Heart right ventricle (tissue), 16 donors: ENCODE measurements at places on chromosomes 12 and 14. TPM values are rescaled to one million over a fixed set of nuclear protein-coding genes. Genes with fewer than 3 reads are reported as not detected.

DNA sequence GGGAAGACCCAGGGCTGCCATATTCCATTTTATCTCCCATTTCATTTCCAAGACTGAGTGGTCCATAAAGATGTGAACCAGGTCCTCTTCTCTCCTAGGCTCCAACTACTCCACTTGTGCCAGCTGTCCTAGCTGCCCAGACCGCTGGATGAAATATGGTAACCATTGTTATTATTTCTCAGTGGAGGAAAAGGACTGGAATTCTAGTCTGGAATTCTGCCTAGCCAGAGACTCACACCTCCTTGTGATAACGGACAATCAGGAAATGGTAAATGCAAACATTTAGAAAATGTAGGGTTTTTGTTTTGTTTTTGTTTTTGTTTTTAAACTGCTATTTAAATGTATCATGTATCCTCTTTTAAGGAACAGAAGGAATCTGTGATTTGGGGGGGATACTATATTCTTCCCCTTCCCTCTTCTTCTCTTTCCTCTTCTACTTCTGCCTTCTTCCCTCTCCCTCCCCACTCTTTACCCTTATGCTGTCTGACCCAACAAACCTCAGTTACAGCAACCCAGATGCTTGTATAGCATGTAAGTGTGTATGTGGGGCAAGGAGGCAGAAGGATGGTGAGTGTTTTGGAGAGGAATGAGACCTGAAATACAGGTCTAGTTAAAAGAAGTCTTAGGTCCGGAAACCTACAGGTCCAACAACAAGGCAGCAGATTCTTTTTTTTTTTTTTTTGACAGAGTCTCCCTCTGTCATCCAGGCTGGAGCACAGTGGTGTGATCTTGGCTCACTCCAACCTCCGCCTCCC lies 5.9 kb downstream of the KLRG1 start:
- no peak for DNase-seq

GRCh38 chr14:78383060-78383459 lies 212.9 kb downstream of the NRXN3 start:
- no peak for DNase-seq

GRCh38 chr12:44307506-44308168 lies 471.8 kb downstream of the TMEM117 start:
- DNase-seq: no peak

DNA sequence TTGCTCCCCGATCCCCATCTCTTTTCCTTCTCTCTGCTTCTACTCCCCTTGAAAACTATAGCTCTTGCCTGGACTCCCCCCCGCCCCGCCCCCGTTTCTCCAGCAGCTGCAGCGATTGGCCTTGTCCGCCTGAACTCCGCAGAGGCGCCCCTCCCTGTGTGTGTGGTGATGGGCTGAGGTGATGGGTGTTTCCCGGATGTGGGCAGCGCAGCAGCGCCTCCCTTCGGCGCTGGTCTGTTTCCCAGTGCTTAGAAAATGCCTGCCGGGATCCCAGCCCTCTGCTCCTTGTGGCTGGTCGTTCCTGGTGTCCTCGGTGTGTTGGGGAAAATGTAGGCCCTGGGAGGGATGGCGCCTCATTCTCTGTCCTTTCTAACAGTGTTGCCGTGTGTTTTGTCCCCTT lies 43.3 kb downstream of the GALNT8 start:
- DNase-seq: no peak

- no peak for DNase-seq
These were observed 100.3 kb upstream of the SOX5 start for GRCh38 chr12:24049728-24050127.

DNA sequence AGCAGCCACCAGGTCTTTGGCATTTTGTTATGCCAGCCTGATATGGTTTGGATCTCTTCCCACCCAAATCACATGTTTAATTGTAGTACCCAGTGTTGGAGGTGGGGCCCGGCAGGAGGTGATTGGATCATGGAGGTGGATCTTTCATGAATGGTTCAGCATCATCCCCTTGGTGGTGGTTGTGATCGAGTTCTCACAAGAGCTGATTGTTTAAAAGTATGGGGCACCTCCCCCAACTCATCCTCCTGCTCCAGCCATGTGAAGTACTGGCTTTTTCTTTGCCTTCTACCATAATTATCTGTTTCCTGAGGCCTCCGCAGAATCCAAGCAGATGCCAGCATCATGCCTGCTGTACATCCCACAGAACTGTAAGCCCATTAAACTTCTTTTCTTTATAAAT lies 12.8 kb upstream of the PRKD1 start:
- no peak for DNase-seq

- DNase-seq: no peak
These were observed 96.9 kb downstream of the HELB start for GRCh38 chr12:66398931-66399910.

GRCh38 chr12:72679147-72679757 lies 407.1 kb downstream of the TRHDE start:
- DNase-seq: no peak

DNA sequence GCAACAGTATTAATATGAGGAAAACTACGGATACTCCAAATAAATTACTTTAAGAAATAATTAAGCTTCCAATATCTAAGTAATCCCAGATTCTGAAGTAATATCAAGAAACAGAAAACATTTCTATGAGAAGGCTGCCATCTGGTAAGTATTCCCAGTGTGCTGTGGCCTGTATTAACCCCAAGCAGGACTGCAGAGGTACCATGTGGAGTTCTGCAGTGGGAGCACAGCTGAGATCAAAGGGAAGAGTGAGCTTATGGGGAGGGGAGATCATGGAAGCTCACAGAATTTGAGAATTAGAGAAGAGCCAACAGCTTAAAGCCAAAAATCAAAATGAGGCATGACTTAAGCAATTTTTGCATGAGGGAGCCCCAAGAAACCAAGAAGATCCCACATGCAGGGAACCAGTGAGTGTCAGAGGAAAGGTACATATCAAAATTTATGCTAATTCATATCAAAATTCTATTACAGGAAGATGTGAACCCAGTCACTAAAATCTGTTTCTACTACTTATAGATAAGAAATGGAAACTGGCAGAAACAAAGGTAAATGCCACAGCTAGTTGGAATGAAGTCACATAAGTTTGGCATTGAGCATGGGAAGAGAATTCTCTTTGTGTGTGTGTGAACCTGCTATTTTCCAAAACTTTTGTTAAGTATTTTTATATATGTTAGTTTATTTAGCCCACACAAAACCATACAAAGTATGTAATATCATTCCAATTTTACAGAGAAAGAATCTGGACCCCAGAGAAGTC lies 62.6 kb upstream of the KITLG start:
- DNase-seq: no peak

- DNase-seq: no peak
These were observed 3.0 kb downstream of the SMIM10L1 start for GRCh38 chr12:11174022-11174421.

DNA sequence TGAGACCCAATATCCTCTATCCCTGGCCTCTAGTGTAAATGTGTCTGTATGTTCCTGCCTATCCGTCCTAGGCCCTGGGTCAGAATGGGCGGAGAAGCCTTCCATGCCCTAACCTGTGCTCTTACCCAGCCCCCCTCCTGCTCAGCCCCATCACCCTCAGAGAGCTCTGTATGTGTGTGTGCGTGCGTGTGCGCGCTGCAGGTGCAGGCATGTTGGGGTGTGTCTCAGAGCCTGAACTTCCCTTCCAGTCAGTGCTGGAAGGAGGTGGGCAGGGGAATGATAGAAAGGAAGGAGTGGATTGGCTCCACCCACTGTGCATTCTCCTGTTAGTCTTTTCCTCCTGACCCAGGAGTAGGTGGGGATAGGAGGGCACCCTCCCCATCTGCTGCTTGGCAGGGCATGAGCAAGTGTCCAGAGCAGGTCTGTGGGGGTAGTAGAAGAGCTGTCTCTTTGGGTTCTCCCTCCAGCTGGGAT lies 7.2 kb downstream of the NAB2 start:
- DNase-seq: no peak

- no peak for DNase-seq
These were observed 1.7 kb downstream of the EMP1 start for GRCh38 chr12:13198241-13198640.

Gene CCDC91
- 61.3 TPM for total RNA-seq

Gene LAG3
- total RNA-seq: not detected

Gene TTC8
- total RNA-seq: 16.0 TPM

Gene ZNF26
- 4.0 TPM for total RNA-seq
